NCI-H1417 treated with DMSO at 0.1 percent for 48 hours (cell line): ENCODE measurements at places on chromosomes 2 and 18.

GRCh38 chr2:223396993-223397392 lies 205.2 kb downstream of the SCG2 start:
- DNase-seq = no peak

- no peak for DNase-seq
Observed at GRCh38 chr2:218223046-218223445, 6.1 kb downstream of the ARPC2 start.

- DNase-seq = no peak
Observed at GRCh38 chr18:31267823-31268481, 50.0 kb upstream of the DSG1 start.

DNA sequence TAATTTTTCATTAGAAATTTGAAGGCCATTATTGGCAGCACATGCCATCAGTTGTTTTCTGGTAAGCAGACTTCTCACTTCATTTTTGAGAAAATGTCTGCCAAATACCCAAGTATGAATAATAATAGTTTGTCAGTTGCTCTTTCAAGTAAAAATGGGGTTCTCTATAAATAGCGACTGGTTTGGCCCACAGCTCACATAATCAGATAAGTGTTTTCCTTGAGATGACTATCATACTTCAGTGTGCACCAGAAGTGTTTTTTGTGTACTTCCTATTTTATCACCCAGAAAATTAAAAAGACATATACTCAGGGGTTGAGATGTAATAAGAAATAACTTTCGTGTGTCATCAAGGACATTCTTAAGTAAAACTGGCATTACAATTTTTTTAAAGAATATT lies 147.1 kb downstream of the PHLPP1 start:
- DNase-seq = no peak

- no peak for DNase-seq
Observed at GRCh38 chr2:96267159-96267971, 1.3 kb downstream of the CIAO1 start.

- no peak for DNase-seq
Observed at GRCh38 chr2:214393796-214394195, 17.1 kb upstream of the VWC2L start.

DNA sequence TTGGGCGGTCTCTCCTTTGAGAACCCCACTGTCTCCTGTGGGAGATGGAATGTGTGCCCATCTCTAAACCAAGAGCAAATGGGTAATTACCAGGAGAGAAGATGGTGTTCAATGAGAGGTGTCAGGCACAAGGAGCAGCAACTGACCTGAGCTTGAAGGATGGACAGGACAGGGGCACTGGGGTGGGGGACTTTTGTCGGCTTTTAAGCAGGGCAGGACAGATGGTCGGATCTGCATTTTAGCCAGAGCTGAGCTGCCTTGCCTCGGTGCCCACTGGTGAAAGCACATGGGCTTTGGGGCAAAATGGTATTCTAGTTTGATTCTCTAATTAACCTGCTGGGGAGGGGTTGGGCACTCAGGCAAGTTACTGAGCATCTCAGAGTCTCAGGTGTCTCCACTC lies 98.0 kb downstream of the INHBB start:
- DNase-seq = no peak

DNA sequence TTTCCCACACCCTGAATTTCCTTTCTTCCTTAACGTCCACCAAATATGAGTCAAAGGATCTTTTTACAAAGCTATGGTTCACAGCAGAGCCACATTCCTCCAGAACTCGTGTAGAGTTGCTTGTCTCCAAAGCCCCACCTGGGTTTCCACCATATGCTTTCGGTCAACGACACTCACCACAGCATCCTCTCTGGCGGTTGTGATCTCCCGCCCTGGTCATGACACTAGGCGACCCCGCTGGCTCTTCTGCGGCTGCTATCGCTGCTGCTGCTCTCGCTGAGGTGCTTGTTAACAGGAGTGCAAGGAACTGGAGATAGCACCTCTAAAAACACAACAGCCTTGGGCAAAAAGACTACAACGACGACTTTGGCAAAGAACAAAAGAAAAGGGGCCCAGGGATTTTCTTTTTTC lies 340 bp downstream of the SLC40A1 start:
- peak; percentile 43 for DNase-seq

- no peak for DNase-seq
Observed at GRCh38 chr2:137969418-137969765, 5.1 kb downstream of the HNMT start.

DNA sequence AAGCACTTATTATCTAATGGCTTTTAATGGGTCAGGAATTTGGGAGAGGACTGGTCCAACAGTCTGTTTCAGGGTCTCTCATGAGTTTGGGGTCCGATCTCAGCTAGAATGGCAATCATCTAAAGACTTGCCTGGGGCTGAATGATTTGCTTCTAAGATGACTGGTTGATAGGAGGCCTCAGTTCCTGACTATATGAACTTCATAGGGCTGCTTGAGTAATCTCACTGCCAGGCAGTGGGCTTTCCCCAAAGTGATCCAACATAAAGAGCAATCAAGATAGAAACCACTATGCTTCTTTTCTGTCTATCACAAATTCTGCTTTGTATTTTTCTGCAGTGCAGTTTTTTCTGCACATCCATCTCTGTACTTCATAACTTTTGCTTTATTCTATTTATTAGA lies 793.5 kb upstream of the CHAC2 start:
- DNase-seq = no peak

DNA sequence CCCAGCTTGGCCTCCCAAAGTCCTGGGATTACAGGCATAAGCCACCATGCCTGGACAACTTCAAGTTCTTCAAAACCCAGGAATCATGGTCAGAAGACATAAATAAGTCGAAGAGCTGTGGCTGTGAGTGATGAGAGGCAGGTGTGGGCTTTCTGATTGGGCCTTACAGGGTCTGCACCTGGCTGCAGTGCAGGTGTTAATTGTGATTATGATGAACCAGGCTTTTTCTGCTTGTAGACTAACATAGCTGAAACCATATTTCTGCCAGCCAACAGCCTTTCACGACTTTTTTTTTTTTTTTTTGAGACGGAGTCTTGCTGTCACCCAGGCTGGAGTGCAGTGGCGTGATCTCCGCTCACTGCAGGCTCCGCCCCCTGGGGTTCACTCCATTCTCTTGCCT lies 14.9 kb upstream of the DTNB start:
- no peak for DNase-seq

GRCh38 chr18:28086670-28087552 lies 90.0 kb downstream of the CDH2 start:
- DNase-seq = no peak

DNA sequence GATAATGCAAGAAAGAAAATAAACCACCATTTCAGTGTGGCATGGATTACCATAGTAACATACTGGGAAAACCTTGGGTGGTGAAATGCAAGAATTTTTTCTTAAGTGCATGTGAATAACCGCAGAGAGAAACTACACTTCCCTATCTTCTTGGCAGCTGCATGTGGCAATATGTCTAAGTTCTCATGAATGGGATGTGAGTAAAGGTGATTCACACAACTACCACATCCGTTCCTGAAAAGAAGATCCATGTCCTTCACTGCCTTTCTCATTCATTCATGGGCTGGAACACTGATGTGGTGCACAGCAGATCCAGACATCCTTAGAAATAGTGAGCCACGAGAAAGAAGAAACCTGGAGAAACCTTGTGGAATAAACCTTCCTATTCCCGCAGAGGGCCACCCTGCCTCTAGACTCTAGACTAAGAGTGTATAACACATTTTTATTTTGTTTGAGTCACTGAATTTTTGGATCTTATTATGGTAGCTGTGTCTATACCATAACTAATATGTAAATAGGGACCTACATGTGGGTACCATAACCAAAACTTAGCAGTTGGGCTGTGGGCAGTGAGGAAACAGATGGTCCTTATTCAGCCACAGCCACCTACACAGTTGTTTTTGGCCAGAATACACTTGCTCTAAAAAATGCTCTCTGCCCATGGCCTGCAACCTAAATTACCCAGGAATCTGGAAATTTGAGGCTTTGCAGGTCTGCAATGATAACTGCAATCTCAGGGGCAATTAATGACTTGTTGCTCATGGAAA lies 573.3 kb downstream of the LRP1B start:
- DNase-seq = no peak

DNA sequence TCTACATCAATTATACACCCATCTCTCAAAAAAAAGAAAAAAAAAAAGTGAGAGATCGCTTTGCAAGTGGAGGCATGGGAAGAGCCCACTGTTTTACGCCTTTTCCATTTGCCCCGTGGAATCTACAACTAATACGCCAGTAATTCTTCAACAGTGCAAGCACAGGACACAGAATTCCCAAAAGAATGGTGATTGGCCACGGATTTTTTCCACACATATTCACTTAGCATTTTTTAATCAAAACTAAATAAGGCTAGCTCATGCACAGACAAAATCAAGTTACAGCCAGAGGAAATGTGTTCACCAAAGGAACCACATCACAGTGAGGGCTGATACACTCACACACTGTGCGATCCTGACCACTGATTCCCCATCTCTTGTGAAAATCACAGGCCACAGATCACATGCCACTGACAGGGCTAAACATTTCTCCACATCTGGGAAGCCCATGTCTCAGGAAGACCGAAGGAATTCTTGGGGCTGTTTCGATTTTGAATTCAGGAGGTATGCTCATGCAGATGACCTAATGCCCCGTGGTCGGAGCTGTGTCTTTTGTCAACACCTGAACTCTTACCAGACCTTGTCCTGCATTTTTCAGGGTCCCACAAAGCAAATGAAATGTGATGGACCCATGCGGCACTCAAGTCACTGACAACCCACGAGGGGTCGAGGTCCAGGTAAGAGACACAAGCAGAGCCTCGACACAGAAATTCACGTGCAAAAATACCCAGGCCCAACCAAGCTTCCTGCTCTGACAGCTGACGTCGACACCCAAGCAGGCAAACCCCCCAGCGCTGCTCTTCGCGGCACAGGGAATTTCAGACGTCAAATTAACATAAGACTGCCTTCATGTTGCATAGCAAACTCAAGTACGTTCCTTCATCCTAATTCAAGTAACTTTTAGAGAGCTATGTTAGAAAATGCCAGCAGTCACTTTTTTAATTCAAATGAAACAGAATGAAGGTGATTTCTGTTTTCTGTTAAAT lies 69.6 kb downstream of the ZNF516 start:
- DNase-seq = no peak

DNA sequence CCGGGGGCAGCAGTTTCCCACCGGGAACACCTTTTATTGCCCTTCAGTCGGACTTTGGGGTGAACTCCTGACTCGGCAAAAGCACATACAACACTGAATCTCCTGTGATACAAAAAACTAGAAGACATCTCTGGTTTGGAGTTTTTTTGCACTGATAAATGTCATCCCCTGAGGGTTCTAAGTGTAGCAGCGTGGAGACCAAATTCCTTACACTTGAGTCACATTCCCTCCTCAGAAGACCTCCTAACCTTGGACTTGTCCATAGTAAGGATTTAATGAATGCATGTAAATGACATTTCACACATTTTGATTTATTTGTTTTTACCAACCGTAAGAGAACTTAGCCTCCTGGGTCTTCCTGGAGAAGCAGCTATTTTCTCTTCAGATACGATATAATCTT lies 54.0 kb upstream of the GPR45 start:
- DNase-seq = no peak

DNA sequence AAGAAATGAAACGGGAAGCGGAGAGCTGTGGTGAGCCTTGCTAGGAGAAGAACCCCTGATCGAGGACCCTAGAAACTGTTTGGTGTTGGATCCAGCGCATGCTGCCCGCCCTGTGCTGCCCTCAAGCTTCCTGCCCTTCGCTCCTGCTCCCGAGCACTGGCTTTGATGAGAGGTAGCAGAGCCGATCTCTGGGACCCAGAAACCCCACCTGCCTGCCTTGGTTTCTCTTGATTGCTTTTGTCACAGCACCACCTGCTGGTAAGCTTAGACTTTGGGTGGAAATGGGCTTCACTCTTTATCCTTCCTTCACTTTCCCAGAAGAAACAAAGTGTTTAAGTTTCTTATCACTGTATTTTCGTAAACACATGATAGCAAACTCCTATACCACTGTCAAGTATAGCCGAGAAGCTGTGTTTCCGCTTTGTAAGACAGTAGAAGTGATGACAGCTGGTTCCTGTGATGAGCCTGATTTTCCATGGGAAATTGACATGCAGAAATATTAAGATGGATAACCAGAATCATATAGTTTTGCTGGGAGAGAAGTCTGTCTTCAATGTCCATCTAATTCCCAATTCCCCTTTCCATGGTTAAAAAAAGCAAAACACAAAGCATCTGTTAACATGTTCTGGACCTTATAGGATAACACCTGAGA lies 267.4 kb downstream of the PHLPP1 start:
- DNase-seq = peak; percentile 18

GRCh38 chr2:175154661-175155082 lies 13.3 kb downstream of the ATF2 start:
- DNase-seq = no peak

DNA sequence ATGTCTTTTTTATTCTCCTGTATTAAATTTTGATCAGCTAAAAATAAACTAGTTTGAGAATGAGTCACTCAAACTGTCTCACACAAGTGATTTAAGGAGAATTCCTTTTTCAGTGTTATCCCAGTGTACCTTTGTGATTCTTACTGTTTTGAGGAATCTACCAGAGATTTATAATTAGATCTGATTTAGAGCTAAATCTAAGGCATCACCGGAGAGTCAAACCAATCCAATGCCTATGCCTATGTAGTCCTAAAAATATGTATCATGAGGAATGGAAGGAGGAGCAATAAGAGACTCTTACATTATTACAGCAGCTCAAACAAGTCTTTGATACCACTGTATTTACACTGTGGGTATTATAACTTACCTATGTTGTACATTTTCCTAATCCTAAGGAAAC lies 63.4 kb upstream of the CYP20A1 start:
- DNase-seq = no peak

DNA sequence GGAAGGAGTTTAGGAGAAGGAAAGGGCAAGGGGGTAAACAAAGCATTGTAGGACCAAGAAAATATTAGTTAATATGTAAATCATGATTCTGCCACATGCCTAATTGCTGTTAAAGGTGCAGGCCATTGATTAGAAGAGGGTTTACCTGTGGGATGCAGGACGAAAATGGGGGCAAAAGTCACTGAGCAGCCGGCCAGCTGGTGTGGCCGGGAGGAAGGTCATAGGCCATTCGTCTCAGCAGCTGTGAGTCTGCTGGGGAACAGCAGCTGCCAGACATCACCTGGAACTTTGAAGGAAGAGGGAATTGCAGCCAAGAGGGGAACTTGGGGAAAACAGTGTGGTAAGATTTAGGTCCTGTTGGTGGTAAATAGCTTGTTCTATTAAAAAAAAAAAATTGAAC lies 184.4 kb downstream of the DYSF start:
- DNase-seq = no peak

- no peak for DNase-seq
Observed at GRCh38 chr2:6341588-6342129, 524.0 kb downstream of the CMPK2 start.

DNA sequence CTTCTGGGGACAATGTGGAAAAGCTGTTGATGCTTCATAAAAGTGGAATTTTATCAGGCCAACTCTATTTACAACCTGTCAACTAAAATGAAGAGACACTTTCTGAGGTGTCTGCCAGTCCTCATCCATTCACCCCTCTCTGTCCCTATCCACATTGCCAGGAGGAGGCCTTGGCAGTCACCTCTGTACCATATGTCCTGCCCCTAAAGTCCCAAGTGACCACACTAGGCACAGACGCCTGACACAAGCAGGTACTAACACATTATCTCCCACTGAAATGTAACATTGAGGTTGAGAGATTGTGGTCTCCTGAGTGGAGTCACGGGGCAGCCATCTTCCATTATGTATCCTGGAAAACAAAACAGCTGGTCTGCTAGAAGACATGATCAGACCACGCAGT lies 71.4 kb downstream of the OSBPL1A start:
- no peak for DNase-seq
